ENCODE measurements at places on chromosomes 6 and 20. TPM values are rescaled to one million over a fixed set of nuclear protein-coding genes. Genes with fewer than 3 reads are reported as not detected.

Gene PRPF6
- total RNA-seq = 36.8 TPM

Gene CLDN20
- total RNA-seq = not detected

Gene FAM217B
- 2.9 TPM for total RNA-seq

Gene ME1
- total RNA-seq = 21.7 TPM

Gene CLPSL2
- not detected for total RNA-seq

Gene USP49
- 0.36 TPM for total RNA-seq

Gene CCN6
- 0.16 TPM for total RNA-seq

Gene NOX3
- total RNA-seq = not detected

Gene SPATA25
- not detected for total RNA-seq

Gene LHFPL5
- not detected for total RNA-seq

Gene OR2H1
- total RNA-seq = not detected

Gene GDAP1L1
- total RNA-seq = not detected

Gene GSTA3
- total RNA-seq = not detected

Gene POU3F2
- not detected for total RNA-seq

Gene SNTA1
- 28.2 TPM for total RNA-seq

Gene MMP24
- total RNA-seq = 0.16 TPM

Gene KAT14
- 11.3 TPM for total RNA-seq

Gene SLC17A3
- not detected for total RNA-seq

Gene MRPS18B
- 36.8 TPM for total RNA-seq

Gene SPATA2
- 3.6 TPM for total RNA-seq

Gene RUNX2
- 0.72 TPM for total RNA-seq

Gene MCCD1
- not detected for total RNA-seq

Gene KIF13A
- total RNA-seq = 13.5 TPM

Gene SAMD5
- 0.18 TPM for total RNA-seq

Gene FBXO5
- 7.6 TPM for total RNA-seq

Gene ZNF831
- total RNA-seq = not detected

Gene PLA2G7
- not detected for total RNA-seq

Gene PLN
- not detected for total RNA-seq

Gene SIRPG
- not detected for total RNA-seq

Gene TREML2
- not detected for total RNA-seq

Gene FAM83B
- total RNA-seq = not detected

Gene MGME1
- 7.0 TPM for total RNA-seq

Gene TULP4
- 49.4 TPM for total RNA-seq

Gene OLIG3
- not detected for total RNA-seq

Gene NRSN1
- not detected for total RNA-seq

Gene IYD
- not detected for total RNA-seq

Gene SYCP2L
- not detected for total RNA-seq

Gene OR2H2
- not detected for total RNA-seq

Gene EPHA7
- total RNA-seq = 0.65 TPM

Gene AMD1
- 36.5 TPM for total RNA-seq

Gene CGAS
- total RNA-seq = 6.0 TPM

Gene TRDN
- total RNA-seq = not detected

Gene RIPOR2
- 9.2 TPM for total RNA-seq

Gene SLC22A7
- total RNA-seq = not detected

Gene KIF25
- total RNA-seq = not detected

Gene C6orf163
- total RNA-seq = 0.18 TPM

Gene SAMD10
- 2.4 TPM for total RNA-seq

Gene RAET1G
- total RNA-seq = not detected

Gene TBXT
- total RNA-seq = not detected

Gene MOCS1
- total RNA-seq = 18.0 TPM

Gene IPCEF1
- total RNA-seq = not detected

Gene CSTF1
- 32.6 TPM for total RNA-seq

All from cardiac atrium fibroblast (primary cell).